ENCODE measurements at places on chromosomes 12 and 14.

GRCh38 chr12:1660304-1661187 is 30.3 kb upstream of the ADIPOR2 start:
- no peak for DNase-seq

GRCh38 chr12:13326076-13326475 is 129.6 kb downstream of the EMP1 start:
- DNase-seq = no peak

GRCh38 chr12:119036878-119037825 is 55.8 kb downstream of the SRRM4 start:
- peak; percentile 41 for DNase-seq

DNA sequence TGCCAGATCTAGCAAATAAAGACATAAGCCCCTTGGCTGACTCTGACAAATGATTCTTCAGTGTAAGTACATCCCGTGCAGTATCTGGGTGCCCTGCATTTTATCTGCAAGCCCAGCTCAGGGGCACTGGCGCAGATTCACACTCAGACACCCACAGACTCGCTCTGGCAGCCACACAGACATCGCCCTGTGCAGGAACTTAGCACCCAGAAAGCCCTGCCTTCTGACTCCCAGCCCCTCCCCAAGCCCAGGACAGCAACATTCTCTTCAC is 44.9 kb upstream of the NCOR2 start:
- no peak for DNase-seq

- DNase-seq = peak; percentile 35
Measured at GRCh38 chr14:70011098-70011497, 131.9 kb downstream of the SMOC1 start.

- no peak for DNase-seq
Measured at GRCh38 chr14:67638642-67639041, 18.9 kb downstream of the ARG2 start.

- no peak for DNase-seq
Measured at GRCh38 chr12:14756334-14757143, 46.7 kb downstream of the WBP11 start.

- DNase-seq = no peak
Measured at GRCh38 chr12:56927281-56927680, 6.9 kb downstream of the SDR9C7 start.

- no peak for DNase-seq
Measured at GRCh38 chr12:84161296-84161695, 751.3 kb downstream of the SLC6A15 start.

GRCh38 chr14:89058697-89059096 is 234.2 kb downstream of the TTC8 start:
- DNase-seq = no peak

DNA sequence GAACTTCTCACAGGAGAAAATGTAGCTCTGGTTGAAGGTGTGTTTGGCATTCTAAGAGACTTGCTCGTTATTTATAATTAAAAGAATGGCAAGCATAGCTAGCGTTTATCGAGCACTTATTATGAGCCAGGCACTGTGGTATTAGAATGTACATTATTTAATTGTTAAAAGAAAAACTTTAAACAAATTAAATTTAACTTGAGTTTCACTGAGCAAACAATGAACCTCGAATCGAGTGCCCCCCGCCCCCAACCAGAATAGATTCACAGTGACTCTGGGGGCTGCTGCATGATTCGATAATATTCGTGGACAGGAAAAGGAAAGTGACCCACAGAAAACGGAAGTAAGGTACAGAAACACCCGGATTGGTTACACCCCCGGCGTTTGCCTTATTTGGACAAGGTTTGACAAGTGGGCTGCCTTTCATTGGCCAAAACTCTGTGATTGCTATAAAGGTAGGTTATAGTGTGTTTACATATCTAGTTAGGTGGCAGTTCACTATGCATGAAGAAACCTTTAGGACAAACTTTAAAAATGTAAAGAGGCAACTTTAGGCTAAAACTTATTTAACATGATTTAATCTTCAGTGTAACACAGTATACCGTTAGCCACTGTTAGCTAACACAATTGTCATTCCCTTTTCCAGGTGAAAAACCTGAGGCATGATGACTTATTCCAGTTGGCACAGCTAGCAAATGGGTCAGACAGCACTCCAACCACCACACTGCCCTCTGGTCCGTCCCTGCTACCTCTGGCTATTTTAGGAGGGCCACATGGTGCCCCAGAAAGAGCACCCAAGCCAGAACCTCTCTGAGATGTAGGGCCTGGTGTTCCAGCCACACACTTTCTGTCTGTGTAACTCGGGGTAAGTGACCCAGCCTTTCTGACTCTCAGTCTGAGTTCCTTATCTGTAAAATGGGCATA is 7.1 kb downstream of the SCNN1A start:
- no peak for DNase-seq

DNA sequence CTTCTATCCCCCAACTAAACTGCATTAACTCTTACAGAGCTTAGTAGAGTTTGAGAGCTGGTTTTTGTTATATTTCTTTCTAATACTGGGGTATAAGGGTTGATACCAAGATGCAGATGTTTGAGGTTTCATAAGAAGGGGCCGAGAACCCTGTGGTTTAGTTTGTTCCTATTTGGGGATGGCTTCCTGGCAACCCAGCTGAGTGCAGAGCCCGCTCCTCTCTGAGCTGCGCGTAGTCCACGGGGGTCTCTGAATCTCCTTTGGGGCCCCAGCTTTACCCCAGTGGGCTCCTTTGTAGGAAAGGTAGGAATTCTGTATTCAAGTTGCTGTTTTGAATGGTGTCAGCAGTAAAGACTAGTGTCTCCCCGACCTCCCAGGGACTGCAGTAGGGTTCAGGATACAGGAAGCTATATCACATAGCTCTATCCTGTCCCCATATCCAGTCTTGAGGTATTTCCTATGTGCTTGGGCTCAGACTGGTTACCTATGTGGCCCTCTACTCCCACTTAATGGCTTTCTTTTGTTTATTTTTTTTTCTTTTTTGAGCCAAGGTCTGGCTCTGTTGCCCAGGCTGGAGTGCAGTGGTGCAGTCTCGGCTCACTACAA is 25.4 kb downstream of the PLXNC1 start:
- DNase-seq = no peak
